Skeletal muscle cell (primary cell): ENCODE measurements at places on chromosomes 5 and 9.

- DNase-seq: peak; percentile 31
Observed at GRCh38 chr9:111896942-111897600, 457 bp downstream of the UGCG start.

DNA sequence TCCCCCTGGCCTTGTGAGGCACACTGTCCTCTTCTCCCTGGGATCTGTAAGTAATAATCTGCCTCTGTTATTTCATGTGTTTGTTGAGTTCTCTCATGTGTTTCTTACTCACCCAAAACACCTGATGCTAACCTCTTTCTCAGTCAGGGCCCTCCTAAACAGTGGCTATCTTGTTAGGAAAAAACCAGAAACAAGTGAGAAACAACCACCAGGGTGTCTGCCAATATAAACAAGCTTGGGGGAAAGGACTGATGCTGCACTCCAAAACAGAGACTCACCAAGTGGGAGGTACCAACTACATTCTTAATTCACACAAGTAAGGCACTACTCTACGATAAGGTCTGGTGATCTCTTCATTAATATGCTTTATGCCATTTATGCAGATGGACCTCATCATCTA is 564.4 kb downstream of the SEMA5A start:
- DNase-seq: peak; percentile 21

- DNase-seq: no peak
Observed at GRCh38 chr9:69093471-69094103, 58.0 kb downstream of the FXN start.

- DNase-seq: no peak
Observed at GRCh38 chr5:137858223-137858916, 9.3 kb upstream of the MYOT start.

- no peak for DNase-seq
Observed at GRCh38 chr5:6359555-6360322, 18.6 kb downstream of the MED10 start.

DNA sequence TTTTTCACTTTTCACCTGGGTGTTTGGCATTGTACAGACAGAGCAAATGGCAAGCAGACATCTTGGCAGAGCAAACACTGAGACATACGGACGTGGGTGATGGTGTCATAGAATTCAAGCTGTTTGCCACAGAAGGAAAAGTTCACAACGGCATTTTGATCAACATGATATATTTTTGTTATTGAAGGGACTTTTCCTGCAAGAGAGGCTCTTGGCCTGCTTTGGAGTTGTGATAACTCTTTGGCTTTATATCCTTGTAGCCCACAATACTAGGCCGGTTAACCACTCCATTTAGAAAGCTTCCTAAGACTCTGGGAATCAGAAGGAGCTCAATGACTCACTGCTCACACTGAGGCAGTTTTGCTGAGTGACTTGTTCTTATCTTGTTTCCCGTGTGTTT is 1038.3 kb downstream of the TLE1 start:
- DNase-seq: peak; percentile 14

DNA sequence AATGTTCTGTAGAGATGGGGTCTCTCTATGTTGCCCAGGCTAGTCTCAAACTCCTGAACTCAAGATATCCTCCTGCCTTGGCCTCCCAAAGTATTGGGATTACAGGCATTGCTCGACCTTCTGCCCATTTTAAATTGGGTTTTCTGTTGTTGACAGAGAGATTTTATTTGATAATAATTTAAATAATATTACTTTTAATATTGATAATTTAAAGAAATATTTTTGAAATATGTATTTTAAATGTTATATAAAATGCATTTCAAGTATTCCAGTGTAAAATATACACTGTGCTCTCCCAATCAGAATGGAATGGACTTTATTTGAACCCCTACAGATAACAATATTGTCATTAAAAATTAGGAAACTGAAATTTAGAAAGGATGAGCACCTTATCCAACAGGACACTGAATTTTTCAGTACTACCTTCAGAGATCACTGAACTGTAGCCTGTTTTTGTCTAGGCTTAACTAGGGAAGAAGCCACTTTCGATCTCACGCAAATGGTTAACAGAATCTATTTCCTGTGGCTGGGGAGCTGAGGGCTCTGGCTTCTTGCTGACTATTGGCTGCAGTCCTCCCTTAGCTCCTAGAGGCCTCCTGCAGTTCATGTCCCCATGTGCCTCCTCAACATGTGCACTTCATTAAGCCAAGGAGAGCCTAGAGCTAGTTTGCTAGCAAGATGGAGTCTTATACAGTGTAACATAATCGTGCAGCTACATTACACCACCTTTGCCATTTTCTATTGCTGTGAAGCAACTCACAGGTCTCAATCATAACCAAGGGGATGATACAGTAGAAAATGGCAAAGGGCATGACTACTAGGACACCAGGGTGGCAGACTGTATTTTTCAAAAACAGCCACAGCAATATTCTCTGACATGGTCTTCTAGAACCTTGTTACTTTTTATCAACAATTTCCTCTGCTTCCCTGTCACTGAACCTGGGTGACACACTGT is 150.0 kb downstream of the CDC42SE2 start:
- DNase-seq: no peak

DNA sequence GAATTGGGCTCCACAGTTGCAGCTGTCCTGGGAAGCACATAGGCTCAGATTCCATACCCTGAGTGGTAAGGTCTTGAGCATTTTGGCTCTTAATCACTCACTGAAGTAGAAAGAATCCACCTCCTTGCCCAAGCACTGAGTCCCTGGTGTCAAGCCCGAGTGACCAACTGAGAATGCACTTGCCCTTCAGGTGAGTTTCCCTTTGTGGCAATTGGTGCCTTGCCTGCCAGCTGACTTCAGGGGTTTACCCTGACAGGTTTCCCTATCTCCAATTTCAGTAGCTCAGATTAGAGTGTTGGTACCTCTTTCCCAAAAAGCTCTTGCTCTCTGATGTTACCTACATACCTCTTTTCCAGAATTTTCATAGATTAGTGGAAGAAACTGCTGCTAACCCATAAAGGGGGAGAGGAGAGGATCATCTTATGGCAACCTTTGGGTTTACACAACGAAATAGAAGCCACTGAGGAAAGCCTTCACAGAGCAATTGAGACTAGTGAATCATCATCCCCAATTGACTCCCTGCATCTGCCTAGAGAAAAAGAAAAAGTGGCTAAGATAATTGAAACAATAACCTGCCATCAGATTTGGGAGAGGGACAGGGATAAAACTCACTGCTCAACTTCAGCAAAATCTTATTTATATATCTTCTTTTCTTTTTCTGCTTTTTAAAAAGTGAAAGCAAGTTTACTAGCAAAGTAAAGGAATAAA is 48.6 kb downstream of the CCL28 start:
- no peak for DNase-seq

DNA sequence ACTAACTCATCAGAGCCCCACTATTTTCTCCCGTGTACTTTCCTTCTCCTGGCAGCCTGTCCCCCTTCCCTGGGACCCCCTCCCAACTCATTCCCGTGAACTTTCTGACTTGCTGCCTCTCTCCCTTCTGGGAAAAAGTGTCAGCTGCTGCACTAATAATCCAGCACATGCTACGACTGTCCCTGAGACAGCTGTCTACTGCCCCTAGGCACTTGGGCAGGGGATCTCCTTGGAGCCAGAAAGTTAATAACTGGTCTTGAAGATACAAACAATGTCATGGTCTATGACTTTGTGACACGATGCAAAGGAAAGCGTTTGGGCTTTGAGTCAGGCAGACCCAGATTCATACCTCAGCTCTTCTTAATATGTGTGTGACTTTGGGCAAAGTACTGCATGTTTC is 10.1 kb upstream of the RNF183 start:
- DNase-seq: no peak

- no peak for DNase-seq
Observed at GRCh38 chr9:84001621-84002020, 21.0 kb downstream of the RMI1 start.

DNA sequence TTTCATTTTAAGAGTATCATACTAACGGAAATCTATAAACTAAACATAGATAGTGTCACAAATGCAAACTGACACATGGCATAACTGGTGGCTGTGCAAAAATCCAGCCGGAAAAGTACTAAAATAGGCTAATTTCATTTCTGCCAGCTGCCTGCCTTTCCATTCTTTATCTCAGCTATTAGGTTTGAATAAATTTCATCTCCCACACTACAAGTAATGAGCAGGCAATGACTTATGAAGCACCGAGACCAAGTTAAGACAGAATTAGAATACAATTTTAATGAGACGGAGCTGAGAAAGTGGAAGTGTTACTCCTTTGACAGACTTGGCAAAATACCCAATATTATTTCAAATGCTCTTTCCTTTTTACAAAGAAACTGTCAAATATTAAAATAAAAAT is 258.8 kb upstream of the ZNF608 start:
- DNase-seq: no peak

DNA sequence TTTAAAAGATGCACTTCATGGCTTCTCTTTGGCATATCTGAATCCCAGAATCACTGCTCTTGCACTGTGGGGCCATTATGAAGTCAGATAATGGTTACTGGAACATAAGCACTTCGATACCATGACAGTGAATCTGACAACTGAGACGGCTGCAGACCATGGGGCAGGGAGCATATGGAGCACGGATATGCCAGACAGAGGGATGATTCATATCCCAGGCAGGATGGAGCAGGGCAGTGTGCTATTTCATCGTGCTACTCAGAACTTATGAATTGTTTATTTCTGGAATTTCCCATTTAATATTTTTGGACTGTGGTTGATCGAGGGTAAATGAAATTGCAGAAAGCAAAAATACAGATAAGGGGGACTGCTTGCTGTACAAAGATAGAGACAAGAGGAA is 145.0 kb downstream of the EGFLAM start:
- no peak for DNase-seq

DNA sequence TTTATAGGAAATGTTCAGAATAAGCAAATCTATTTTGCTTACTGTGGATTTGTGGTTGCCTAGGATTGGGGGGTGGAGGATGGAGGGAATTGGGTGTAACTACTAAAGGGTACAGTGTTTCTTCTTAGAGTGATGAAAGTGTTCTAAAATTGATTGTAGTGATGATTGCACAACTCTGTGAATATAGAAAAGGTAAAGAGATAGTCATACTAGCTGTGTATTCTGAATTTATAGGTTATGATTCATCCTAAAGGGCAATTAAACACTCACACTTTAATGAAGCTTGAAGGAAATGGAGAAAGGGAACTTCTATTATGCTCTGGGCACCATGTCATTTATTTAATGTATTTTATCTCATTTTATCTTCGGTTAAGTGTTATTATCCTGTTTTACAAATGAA is 9.9 kb downstream of the TXNDC8 start:
- no peak for DNase-seq

DNA sequence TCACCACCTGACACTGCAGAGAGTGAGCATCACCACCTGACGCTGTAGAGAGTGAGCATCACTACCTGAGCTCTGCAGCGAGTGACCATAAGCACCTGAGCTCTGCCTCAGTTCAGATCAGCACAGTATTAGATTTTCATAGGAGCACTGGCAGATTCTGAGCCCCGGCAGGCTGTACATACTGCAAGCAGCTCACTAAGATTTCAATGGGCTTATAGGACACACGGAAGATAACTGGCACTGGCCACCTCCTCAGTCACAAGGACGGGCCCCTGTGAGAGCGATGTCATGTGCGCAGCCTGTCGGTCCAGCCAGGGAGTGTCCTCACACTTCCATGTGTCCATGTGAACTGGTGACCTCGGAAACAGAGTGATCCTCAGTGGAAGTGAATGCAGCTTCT is 153.5 kb upstream of the IRX2 start:
- DNase-seq: no peak

GRCh38 chr5:39373791-39374190 is 9.5 kb upstream of the C9 start:
- DNase-seq: no peak

GRCh38 chr5:158770506-158770905 is 329.2 kb downstream of the EBF1 start:
- no peak for DNase-seq

- DNase-seq: peak; percentile 55
Observed at GRCh38 chr9:5500441-5501235, 9.7 kb upstream of the PDCD1LG2 start.

DNA sequence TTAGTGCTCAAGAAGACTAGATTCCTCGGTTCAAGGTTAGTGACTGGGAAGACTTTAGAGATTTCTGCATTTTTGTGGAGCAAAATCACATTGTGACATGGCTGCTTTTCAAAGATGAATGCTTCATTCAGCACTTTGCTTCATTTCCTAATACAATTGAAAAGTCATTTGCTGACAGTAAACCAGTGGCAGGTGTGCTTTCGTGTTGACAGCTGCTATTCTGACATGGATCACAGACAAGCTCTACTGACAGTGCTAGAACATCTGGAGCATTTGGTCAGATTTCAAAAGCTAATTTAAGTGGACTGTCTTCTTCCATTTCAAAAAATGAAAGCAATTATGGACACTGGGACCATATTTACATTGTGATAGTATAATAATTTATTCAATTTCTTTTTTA is 1060.1 kb downstream of the PTPRD start:
- no peak for DNase-seq

GRCh38 chr5:3634061-3634460 is 38.4 kb downstream of the IRX1 start:
- DNase-seq: no peak

DNA sequence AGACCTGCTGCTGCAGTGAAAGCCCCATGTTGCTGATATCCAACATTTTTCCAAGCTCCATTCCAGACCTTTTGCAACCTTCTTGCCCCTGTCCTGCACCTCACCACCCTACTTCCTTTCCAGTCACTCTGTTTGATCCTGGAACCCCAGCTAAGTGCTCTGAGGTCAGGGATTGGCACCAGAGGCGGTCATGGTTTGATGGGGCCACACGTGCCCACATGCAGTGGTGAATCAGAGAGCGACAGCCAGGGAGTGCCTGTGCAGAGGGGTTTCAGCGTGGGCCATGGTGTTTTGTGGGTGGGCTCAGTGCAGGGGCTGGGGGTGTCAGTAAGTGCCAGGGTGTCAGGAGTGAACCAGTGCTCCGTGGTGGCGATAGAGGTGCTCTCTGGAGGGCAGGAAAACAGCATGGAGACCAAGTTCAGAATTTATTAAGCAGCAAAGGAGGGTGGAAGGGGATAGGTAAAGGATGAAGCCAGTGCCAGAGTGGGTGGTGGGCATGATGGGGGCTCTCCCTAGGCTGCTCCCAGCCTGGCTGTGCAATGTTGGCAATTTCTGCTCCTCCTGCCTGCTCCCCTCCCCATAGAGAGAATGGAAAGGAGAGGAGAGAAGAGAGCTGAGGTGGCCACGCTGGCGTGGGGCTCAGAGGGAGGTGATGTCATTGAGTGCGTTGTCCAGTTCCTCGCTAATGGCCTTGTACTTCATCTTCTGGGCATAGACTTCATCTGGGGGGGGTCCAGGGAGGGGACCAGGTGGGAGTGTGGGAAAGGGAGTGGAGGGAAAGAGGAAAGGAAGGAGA is 7.0 kb downstream of the TPM2 start:
- DNase-seq: no peak

GRCh38 chr9:123651871-123652270 is 278.1 kb downstream of the DENND1A start:
- DNase-seq: no peak
